Right atrium auricular region (tissue), 2 donors: ENCODE measurements at places on chromosomes 7 and 10. TPM values are rescaled to one million over a fixed set of nuclear protein-coding genes. Genes with fewer than 3 reads are reported as not detected.

The TES gene
- total RNA-seq: 23.3 TPM

The TDRD1 gene
- total RNA-seq: 0.12 TPM

The PDE1C gene
- 47.8 TPM for total RNA-seq

DNA sequence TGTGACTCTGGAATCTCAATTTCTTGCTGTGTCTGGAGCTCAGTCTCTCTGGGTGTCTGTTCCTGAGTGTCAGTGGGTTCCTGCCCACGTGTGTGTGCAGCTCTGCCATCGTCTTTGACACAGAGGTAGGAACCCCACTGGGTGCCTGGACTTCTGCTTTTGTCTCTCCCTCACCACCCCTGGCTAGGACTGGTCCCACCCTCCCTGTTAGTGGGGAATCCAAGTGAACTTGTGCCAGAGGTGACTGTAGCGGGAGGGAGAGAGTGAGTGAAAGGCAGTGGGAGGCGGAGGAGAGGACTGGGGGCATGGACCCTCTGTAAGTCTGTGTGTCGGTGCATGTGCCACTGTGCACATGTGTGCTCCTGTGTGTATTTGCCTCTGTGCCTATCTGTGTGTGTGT is 299.9 kb upstream of the ZMIZ1 start:
- no peak for DNase-seq

DNA sequence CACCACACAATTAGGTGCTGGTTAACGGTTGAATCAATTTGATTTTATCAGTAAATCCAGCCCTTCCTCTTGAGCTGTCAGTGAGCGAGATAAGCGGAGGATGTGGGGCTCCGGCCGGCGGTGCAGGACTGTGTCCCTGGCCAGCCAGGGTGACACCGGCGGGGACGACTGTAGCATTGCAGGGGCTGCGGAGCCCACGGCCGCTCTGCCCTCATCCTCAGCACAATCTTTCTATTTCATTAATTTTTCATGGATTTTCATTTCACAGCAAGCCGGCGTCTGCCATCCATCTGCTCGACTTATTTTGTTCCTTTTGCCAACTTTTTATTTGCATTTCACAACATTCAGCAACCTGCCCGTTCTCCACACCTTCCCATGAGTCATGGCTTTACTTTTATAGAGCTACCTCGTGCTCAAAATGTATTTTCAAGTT is 4.7 kb downstream of the ADARB2 start:
- no peak for DNase-seq

DNA sequence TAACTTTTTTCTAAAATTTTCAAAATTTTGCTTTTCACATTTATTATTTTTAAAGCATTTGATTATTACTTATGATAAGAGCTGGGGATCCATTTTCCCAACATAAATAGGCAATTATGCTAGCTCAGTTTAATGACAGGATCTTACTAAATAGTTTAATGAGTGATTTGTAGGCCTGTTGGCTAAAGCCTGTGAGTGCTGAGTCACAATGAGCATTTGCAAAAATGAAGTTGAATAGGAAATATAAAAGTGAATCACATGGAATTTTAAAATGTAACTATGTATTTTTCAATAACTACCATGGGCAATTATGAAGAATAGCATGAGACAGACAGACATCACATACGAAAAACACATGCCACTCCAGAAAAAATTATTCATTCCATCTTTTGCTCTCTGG is 45.1 kb upstream of the ZPBP start:
- DNase-seq: no peak

DNA sequence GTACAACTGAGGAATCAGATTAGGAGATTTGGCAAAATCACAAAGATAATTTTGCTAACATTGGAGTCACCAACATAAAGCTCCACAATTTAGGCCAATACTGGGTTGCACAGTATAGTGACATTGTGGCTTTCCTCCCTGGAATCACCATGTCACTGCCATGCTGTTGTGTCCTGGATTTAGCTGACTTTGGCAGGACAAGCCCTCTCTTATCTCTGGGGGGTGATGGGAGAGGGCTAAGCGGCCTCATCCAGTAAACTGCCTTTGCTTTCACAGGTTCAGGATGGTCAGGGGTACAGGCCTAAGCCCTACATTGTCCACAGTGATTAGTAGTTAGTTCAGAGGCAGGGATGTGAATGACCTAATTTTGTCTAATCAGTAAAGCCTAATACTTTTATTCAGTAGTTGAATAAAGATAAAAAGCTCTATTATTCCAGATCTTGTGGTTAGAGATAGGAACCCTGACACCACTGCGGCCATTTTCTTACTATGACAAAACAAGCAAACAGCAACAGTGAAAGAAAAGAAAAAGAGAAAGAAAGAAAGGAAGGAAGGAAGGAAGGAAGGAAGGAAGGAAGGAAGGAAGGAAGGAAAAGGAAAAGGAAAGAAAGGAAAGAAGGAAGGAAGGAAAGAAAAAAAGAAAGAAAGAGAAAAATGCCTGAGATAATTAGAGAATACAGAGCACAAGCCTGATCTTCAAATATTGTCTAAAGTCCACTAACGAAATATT is 140.1 kb downstream of the ETV1 start:
- DNase-seq: no peak

DNA sequence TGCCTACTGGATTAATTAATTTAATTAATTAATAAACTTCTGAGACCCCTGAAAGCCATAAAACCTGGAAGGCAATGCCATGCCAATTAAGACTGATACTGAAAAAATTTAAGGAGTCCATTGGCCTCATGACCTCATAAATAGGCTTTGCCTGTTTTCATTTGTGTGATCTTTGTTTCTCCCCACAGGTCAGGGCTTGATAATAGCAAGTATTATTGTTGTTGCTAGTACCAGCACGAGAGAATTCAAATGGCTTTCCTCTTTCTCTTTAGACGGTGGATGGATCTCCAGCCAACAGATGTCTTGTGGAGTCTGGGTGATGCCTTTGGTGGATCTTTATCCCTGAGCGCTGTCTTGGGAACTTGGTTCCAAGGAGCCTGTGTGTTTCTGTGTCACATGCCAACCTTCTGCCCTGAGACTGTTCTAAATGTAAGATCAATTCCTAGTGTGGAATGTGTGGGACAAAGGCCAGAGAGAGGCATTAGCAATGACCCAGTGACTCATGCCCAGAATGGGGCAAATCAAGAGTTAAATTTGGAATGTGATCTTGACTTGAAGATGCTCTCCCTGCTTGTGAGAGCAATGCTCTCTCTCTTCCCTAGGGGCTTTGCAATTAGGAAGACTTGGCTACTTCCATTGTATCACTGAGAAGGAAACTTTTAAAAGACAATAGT is 17.7 kb downstream of the ACSM6 start:
- DNase-seq: no peak

- DNase-seq: no peak
These were observed 4.9 kb upstream of the CALCR start for GRCh38 chr7:93579431-93579830.

DNA sequence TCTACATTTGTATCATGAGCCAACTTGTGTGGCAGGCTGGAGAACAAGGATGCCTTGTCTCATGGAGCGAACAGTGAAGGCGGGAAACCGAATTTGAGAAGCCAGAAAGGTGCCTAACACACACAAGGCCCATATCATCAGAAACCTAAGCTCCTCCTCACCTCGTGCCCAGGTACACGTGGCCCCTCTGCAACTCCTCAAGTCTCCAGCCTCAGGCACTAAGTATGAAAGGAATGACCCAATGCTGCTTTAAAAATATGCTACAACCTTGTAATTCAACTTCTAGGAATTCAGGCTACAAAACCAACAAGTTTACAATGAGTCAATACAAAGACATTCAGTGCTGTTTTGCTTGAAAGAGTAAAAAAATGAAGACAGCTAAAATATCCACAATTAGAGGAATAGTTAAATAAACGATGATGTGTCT is 95.7 kb downstream of the CDK6 start:
- no peak for DNase-seq

- DNase-seq: no peak
These were observed 51.9 kb upstream of the PRKAR1B start for GRCh38 chr7:778968-779451.

GRCh38 chr10:117817116-117817515 is 229.6 kb downstream of the RAB11FIP2 start:
- DNase-seq: no peak

- no peak for DNase-seq
These were observed 5.9 kb downstream of the ZNF488 start for GRCh38 chr10:47378183-47378510.

GRCh38 chr7:36781011-36781738 is 56.9 kb upstream of the AOAH start:
- no peak for DNase-seq
